MG63 (cell line): ENCODE measurements at places on chromosomes 16 and 17.

DNA sequence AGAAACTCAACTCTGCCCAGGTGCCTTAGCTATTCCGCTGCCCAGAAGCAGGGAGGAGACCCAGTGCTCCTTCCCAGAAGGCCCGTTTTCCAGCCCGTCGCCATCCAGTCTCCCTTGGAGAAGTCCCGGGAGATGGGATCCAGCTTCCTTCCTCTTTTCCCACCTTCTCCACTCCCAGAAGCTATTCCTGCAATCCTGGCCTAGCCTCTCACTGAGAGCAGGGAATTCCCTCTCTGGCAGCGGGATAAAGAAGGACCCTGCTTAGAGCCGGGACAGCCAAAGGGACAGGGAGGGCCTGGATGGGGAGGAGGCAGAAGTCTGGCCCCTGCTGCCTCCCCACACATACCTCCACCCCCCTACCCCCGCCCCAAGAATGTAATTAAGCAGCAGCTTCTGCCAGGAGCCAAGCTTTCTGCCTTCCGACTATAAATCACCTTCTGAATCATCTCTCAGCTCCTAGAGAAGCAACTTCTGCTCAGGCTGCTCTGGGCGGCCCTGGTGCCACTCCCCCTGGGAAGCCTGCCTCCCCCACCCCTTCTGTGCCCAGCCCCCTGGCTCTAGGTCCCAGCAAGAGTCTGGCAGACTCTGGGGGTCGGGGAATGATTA, 6.4 kb downstream of the WNT3 start:
- DNase-seq, result peak; percentile 38

GRCh38 chr16:66292241-66292935, 74.1 kb upstream of the CDH5 start:
- DNase-seq, result no peak

- no peak for DNase-seq
Observed at GRCh38 chr17:33469421-33469820, 176.3 kb upstream of the ASIC2 start.

GRCh38 chr17:73138541-73139138, 26.2 kb upstream of the SSTR2 start:
- DNase-seq, result no peak

DNA sequence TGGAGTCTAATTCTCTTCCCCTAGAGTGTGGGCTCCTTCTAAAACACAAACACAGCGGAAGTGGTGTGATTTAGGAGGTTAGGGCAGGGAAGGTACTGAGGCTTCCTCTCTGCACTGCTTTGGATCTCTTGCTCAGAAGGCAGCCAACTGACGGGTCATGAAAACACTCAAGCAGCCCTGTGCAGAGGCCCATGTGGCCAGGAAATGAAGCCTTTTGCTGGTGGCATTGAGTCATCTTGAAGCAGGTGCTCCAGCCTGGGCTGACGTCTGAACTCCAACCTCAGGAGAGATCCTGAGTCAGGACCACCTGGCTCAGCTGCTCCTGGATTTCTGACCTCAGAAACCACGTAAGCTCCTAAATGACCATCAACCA, 72.9 kb downstream of the MRM1 start:
- no peak for DNase-seq

- DNase-seq, result no peak
Observed at GRCh38 chr17:54985476-54985875, 16.9 kb downstream of the STXBP4 start.

DNA sequence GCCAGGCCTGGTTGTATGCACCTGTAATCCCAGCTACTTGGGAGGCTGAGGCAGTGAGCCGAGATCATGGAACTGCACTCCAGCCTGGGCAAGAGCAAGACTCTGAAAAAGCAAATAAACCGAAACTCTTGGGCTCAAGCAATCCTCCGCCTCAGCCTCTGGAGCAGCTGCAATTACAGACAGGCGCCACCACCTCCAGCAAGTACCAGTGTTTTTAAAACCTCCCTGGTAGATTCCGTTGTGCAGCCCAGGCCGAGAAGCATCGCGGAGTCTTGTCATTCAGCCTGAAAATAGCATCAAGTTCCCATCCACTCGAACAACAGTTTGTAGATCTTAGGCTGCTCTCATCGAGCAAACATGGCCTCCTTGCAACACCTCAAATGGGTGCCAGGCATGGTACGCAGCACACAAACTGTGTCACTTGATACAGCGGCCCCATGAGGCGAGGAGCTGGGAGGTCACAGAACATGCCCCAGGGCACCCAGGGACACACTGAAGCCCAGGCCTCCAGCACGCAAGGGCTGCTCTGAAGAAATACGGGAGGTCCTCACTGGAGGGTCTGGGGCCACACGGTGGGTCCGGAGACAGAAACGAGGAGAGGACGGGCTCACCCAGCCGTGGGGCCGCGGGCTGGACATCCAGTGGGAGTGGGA, 18.1 kb downstream of the TMC6 start:
- DNase-seq, result no peak

DNA sequence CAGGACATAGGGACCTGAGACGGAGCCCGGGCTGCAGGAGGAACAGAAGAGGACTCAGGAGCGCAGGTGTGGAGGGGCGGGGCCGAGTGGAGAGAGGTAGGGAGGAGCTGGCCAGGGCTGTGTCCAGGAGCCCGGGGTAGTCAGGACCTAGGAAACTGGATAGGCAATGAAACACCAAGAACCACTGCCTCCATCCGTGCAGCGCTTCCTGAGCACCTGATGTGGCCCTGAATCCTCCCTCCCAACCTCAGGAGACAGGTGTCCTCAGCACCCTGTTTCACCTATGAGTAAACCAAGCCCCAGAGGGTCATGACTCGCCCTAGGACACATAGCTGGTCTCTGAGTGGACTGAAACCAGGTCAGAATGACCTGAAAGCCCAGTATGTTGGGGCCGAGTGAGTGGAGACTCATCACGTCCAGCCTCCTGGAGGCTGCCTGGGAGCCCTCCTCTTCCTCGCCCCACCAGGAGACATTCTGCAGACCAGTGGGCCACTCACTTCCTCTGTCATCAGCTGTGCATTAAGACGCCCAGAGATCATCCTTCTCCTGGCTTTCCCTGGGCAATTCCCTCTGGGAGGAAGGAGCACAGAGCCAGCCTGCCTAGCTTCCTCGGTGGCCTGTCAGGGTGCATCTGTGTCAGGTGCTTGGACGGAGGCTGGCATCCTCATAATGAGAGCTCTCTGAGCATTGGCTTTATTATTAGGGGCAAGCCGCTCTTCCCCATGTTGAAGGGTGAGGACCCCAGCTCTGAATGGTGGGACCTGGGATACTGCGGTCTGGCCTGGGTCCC, 72.8 kb downstream of the SCNN1B start:
- DNase-seq, result no peak

DNA sequence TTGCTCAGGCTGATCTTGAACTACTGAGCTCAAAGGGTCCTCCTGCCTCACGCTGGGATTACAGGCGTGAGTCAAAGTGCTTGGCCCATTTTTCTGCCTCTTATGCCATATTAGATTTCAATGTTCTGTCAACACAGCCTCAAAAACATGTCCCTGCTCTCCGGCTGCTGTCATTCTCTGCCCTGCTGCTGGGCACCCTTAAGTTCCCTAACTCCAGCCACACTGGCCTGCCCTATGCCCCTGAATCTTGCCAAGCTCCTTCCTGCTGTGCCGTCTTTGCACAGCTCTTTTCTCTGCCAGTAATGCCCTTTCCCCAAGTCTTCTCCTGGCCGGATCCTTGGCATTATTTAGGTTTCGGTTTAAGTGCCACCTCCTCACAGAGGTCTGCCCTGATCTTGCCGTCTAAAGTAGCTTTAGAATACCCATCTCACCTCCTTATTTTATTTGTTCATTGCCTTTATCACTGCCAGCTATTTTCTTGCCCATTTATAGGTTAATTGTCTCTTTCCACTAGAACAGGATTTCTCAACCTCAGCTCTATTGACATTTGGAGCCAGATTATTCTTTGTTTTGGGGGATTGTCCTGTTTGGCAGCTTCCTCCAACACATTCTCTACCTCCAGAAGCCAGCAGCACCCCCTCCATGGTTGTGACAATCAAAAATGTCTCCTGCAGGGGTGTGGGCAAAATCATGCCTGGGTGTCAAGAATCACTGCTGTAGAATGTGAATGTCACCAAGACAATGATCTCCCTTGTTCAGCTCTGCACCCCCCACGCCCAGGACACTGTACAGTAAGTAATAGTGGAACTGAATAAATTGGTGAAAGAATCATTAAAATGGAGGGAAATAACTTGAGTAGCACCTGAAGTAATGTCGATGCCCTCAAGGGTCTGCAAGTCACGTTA, 168.2 kb downstream of the CYLD start:
- no peak for DNase-seq

DNA sequence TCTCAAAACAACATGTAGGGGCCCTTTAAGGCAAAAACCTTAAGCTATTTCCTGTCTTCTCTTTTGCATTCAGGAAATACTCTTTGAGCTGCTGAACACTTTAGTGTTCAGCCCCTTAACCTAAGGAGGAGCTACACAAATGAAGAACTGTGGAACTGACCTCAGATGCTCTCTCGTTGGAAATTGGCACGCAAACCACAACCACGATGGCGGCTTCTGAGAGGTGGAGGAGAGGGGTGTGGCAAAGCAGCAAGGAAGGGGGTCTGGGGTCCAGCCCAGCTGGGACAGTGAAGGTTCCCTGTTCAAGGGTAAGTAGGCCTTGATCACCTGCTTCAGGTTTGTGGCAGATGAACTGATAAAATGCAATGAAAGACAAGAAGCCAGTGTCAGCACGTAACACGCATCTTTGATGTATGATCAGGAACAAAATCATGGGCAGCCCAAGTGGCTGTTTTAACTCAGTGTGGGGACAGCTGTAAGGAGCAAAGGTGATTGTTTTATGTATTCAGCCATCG, 291.6 kb upstream of the TNRC6C start:
- DNase-seq, result no peak

DNA sequence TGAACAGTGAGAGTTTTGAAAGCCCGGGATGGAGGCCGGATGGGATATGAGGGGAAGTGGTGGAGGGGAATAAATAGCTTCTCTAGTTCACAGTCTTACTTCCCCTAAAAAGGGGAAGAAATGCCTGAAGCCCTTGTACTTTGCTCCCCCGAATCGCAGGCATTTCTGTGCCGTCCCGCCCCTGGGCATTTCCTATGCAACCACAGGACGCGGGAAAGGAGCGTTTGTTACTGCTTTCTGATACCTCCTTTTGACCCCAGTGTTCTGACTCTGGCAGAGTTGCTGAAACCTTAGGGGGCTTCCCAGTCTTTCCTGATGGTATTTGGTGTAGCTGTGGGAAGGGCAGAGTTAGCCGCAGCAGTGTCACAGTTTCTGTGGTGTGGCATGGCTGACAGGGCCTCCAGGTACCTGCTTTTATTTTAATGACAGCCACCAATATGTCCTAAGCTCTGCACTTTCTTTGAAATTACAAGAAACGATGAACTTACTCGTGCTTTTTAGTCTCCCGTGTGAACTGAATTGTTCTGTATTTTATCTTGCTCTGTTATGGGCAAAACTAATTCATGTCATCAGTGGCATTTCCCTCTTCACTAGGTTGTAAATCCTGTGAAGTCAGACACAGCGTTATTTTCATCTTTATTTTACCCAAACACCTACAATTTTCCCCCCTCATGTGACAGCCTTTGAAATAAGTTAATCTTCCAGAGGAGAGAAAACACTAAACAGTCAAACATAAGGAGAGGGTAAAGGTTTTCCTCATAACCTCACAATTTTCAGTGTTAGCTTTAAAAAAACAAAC, 27.1 kb downstream of the USP10 start:
- DNase-seq, result no peak

DNA sequence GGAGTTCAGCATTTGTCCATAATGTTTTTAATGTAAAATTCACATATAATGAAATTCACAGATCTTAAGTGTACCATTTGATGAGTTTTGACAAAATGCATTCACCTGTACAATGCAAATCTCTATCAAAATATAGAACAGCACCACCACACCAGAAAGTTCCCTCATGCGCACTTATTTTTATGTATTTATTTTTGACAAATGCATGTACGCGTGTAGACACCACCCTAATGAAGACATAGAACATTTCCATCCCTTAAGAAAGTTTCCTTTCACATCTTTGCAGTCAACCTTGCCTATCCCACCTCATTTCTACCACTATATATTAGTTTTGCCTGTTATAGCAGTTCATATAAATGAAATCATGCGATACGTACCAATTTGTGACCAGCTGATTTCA, 15.6 kb upstream of the IL4R start:
- no peak for DNase-seq

GRCh38 chr17:19262650-19263631, 25.8 kb downstream of the EPN2 start:
- no peak for DNase-seq

DNA sequence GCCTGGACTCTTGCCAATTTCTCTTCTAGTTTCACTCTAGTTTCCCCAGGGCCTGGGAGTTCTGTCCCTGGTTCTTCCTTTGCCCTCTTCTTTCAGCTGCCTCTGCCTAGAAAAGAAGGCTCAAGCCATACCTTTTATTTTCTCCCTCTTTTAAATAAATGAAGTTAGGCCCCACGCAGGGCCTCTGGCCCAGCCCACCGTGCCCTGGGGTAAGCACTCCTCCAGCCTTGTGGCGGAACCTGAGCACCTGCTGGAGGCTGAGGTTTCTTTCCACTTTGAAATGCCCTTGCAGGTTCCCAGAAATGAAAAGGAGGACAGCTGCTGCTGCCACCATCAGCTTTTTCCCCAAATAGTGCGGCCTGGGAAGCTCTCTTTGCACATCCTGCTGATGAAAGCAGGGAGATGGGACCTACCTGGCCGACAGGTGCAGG, 139.4 kb downstream of the CCDC182 start:
- no peak for DNase-seq

GRCh38 chr17:13562271-13562800, 39.4 kb downstream of the HS3ST3A1 start:
- DNase-seq, result no peak

- DNase-seq, result no peak
Observed at GRCh38 chr16:4615384-4616046, 827 bp upstream of the UBALD1 start.

- DNase-seq, result no peak
Observed at GRCh38 chr16:19680881-19681340, 37.1 kb downstream of the KNOP1 start.

GRCh38 chr16:50681021-50681885, at the start of gene SNX20:
TSS of gene SNX20 (minus strand) at chr16:50681312. CDS start at chr16:50677526, 3,786 bp downstream.
- no peak for DNase-seq

DNA sequence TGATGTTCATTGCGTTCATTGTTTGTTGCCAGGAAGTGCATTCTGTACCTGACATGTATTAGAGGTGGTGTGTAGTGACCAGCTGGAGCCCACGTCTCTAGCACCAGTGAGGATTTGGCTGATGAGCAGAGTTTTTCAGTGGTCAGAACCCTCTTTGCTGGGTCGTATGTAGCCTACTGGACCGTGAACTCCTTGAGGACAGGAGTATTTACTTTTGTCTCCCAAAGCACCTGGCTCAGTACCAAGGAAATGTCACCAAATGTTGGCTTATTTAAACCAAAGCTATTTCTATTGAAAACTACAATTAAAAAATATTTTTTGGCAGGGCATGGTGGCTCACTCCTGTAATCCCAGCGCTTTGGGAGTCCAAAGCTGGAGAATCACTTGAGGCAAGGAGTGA, 262.7 kb downstream of the SNX29 start:
- no peak for DNase-seq

DNA sequence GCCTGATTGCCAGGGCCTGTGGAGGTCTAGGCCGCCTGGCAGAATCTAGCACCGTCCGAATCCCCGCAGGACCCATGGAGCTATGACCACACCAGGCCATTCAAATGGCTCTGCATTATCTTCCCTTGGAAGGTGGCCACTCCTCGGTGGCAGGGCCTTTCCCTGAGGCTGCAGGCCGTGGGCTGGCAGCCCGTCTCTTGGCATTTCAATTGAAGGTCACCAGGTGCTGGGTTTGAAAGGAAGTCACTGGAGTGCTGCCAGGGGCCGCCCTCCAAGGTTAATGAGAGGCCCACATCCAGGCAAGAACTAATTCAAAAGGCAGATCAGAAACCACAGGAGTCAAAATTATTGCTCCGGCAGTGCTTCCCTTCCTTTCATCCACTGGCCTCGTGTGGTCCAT, 27.7 kb upstream of the CACNG5 start:
- DNase-seq, result no peak
